Naive thymus-derived CD4-positive, alpha-beta T cell (primary cell): ENCODE measurements at places on chromosomes 6 and 20. TPM values are rescaled to one million over a fixed set of nuclear protein-coding genes. Genes with fewer than 3 reads are reported as not detected.
A peak's percentile ranks its signal among the peaks of the same experiment; 100 is the strongest.

DNA sequence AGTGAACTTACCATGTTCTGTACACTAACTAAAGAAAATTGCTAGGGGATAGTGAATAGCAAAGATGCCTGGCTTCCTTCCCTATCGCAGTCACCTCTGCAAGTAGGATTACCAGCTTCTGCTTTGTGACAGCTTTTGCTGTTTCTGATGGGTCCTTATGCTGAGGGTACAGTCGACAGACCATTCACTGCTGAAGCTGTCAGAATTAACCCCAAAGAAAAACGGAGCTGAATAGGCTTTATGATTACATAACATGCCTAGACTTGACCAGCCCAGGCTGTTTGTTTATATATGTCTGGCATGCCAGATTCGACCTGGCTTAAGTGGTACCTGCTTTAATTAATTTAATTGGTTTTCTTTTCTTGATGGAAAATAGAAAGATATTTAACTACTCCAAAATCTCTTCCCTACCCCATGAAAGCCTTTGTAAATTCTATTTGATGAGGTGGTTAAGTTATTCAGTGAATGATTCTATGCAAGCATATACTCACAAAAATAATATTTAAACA lies 21.7 kb upstream of the PRELID3B start:
- no peak overlapping the region for H3K4me3 ChIP-seq
- no peak for DNase-seq
- no peaks in the 10 kb centered on the region for H3K36me3 ChIP-seq
- H3K4me1 ChIP-seq, result no peaks in the 10 kb centered on the region

BMP5 gene
- not detected for polyA plus RNA-seq

DNA sequence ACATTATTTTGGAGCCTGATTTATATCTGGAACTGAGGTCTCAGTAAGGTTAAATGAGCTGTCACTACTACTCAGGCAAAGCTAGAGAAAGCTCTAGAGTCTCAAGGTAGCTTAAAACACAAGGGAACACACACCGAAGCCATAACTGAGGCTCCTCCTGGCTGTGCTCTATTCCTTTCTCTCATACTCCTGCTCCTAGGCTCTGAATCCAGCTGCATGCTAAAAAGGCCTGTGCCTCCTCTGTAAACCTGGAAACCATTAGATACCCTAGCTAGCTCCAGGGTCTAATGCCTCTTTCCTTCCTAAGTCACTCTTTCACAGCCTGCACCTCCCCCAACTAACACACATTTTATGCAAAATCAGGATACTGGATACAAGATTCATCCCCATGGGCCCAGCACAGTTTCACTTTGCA lies 17.1 kb downstream of the RIPOR2 start:
- no peaks in the 10 kb centered on the region for H3K27me3 ChIP-seq
- peaks cover 91% of the 10 kb centered on the region for H3K4me1 ChIP-seq
- peak overlapping the region; percentile 24 for H3K4me3 ChIP-seq
- peak overlapping the region; percentile 71 for H3K27ac ChIP-seq
- peaks cover 30% of the 10 kb centered on the region for H3K36me3 ChIP-seq

GATA5 gene
- not detected for polyA plus RNA-seq

- no peak overlapping the region for H3K27ac ChIP-seq
- H3K36me3 ChIP-seq, result peaks cover 79% of the 10 kb centered on the region
- no peak for DNase-seq
- H3K27me3 ChIP-seq, result no peaks in the 10 kb centered on the region
- H3K4me1 ChIP-seq, result no peaks in the 10 kb centered on the region
Observed at GRCh38 chr6:53090576-53090975, 25.4 kb downstream of the FBXO9 start.

- DNase-seq, result no peak
- no peak overlapping the region for H3K4me3 ChIP-seq
- H3K36me3 ChIP-seq, result peaks cover 36% of the 10 kb centered on the region
Observed at GRCh38 chr6:161100072-161100471, 108.5 kb downstream of the MAP3K4 start.
